ENCODE measurements at places on chromosomes 4 and X.
A peak's percentile ranks its signal among the peaks of the same experiment; 100 is the strongest.

DNA sequence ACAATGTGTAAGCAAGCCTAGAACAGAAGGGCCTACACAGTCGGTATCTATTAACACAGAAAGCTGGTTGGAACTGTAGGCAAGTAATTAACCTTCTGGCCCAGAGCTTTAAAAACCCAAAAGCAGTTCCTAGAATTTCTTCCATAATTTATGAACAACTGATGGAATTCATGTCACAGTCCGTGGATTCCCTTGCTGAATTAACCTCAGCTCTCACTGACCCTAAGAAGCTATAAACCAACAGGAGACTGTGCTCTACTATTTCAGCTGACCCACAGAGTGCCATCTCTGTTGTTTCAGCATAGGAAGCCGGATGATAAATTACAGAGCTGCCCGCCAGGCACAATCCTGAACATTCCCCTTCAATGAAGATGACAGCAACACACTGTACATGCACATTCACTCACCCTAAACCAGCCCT is 157.3 kb downstream of the PRDM5 start:
- DNase-seq = peak; percentile 3

DNA sequence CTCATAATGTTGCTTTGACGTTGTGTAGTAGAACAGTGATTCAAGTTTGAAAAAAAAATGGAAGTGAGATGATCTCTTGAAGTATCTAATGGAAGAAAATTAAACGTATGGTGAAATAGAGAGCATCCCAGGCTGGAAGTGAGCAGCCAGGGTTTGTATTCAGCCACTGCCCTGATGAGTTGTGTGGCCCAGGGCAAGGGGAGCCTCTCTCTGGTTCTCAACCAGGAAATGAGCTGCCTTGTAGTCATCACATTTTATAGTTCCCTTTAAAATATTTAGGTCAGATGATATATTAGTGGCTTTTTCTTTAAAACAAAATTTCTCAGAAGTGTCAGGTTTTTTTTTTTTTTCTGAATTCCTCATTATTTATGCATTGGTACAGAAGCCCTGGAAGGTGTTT is 150.3 kb downstream of the GPAT3 start:
- DNase-seq = peak; percentile 45

DNA sequence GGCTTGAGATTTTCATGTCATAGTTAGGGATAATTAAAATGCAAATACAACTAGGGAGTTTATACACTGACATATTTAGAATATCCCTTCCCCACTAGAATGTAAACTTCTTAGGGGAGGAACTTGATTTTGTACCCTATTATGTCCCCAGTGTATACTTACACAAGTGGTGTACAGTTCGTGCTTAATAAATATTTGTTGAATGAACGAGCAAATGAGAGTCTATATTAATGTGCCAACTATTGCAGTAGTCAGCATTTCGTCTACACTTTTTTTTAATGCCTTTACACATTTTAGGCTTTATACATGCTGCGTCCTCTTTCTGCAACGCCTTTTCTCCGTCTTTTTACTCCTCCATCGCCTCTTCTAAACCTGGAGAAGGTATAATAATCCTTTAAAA is 8.4 kb upstream of the MOB1B start:
- DNase-seq = no peak

GRCh38 chrX:108299101-108299591 is 139.1 kb downstream of the COL4A6 start:
- DNase-seq = no peak

GRCh38 chrX:69618803-69619202 is 2.9 kb downstream of the EDA start:
- DNase-seq = peak; percentile 6

DNA sequence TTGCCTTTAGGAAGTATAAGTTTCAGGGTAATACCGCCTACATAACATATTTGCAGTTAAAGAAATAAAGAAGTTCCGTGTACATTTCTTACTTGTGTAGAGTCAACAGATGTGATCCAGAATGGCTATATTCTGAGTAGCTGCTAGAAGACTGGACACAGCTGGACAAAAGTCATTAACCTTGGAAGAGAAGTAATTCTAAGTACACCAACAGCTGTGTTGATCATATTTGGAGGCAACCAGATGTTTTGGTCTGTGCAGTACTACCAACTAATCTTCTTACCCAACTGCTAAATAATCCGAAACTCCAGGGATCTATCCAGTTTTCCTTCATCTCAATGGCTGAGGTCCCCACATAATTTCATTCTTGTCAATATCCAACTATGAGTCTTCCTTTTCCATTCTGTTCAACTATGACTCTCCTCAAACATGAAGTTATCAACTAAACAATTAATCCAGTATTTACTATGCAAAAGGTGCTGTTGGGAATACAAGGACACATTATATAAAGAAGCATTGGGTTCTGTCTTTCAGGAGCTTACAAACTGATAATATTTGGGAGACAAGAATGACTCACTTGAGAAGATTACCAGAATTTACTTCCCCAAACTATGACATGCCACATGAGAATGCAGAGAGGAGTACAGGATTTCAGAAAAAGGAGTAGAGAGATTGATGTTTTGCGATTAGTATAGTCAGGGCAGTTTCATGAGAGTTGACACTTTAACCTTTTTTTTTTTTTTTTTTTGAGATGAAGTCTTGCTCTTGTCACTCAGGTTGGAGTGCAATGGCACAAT is 78.2 kb downstream of the COL4A6 start:
- peak; percentile 78 for DNase-seq

GRCh38 chr4:13298655-13299054 is 185.5 kb downstream of the RAB28 start:
- peak; percentile 83 for DNase-seq

- DNase-seq = no peak
Measured at GRCh38 chr4:68950033-68950432, 1.6 kb downstream of the UGT2A3 start.

All from fibroblast of villous mesenchyme (primary cell).